Suppressor macrophage treated with lipopolysaccharide for 1 hour (primary cell): ENCODE measurements at places on chromosomes 1 and 21.

DNA sequence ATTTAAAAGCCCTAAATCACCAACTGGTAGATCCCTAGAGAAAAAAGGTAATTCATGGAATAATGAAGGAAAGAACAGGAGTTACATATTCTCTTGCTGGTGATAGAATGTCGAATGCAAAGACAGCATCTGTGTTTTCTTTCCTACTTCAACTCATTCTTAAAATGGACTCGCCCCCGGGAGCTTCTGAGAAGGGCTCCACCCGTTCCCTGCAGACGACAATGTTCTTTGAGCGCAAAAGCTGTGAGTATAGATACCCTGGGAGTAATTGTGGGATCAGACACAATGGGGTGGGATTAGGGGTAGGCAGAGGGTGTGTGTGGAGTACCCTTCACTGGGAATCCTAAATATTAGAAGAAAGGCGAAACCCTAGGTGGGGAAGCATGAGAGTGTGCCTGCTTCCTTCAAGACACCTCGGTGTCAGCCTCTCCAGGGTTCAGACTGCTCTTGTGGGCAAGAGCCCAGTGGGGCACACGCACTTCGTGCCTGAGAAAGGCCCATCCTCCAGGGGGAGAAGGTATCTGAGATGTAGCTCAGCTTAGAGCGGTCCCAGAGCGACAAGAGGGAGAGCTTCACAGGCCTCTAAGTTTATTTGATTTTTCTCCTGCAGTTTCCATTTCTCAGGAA is 123.3 kb upstream of the DPYD start:
- no peak for DNase-seq

- DNase-seq: no peak
These were observed 116.8 kb upstream of the ATP1A1 start for GRCh38 chr1:116256286-116256649.

DNA sequence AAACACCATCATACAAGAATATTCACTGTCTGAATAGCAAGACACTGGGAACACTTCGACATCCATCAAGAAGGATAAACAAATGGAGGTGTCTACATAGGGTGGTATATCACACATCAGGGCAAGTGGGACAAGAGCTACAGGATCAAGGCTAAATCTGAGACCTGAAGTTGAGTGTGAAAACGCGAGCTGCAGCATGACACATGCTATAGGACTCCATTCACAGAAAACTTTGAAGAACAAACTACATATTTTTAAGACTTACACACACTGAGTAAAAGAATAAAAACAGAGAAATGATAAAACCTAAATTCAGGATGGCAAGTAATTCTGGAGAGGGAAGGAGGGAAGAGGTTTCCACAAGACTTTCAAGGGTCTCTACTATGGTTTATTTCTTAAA is 2.1 kb downstream of the TTC39A start:
- no peak for DNase-seq

DNA sequence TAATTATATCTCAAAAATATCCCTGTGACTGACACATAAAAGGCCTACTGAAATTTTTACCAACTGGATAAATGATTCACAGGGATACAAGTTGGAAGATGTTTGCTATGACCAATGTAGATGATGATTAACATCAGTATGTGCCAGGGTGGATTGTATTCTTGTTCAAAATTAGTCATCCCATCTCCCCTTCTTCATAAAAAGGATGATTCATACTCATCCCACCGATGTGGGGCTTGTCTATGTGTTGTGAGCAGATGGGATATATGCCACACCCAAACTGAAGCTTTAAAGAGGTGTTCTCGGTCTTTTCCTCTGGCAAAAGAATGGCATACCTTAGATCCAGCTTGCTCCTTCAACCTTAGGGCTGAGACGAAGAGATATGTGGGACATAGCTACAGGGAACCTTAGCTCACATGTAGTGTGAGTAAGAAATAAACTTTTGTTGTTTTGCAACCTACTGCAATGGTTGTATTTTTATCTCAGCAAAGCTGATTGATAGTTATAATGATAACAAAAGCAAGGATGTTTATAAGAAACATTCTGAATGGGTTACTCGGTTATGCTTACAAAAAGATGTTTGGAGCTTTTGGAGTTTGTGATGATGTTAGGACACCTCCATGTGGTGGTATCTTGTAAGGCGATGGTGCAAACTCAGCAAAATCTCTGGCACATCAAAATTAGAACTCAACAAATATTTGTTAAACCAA is 29.4 kb downstream of the SPATA17 start:
- no peak for DNase-seq

DNA sequence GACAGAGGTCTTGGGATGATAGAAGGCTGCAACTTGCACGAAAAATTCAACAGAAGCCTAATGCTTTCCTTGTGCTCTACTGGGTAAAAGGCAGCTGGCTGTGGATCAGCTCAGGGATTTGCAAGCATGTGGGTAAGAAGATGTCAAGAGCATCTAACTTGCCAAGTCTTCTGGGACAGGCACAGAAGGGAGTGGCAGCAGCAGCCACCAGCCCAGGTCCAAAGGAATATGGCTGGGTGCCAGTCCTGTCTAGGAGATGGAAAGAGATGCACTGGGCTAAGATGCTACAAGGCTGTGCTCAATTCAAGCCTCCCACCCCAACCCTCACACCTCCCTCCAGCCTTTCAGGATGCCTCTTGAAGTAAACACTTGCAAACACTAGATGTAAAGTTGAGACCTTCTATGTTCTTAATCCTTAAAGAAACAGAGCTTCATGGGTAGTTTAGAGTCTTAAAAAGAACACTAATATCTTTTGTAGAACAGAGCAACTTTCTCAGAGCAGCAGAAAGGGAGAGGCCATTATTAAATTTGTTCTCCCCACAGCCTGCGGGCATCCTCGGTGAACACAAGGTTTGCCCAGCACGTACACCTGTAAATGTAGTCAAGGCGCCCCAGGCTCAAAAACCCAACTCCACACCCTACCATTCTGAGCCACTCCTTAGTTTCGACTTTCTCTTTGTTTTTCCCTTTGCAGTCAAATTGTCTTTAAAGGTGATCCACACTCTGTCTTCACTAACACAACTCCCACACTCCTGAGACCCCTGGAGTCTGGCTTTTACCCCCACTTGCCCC is 64.6 kb upstream of the BCAR3 start:
- no peak for DNase-seq
